ENCODE measurements at places on chromosomes 2 and 18.

DNA sequence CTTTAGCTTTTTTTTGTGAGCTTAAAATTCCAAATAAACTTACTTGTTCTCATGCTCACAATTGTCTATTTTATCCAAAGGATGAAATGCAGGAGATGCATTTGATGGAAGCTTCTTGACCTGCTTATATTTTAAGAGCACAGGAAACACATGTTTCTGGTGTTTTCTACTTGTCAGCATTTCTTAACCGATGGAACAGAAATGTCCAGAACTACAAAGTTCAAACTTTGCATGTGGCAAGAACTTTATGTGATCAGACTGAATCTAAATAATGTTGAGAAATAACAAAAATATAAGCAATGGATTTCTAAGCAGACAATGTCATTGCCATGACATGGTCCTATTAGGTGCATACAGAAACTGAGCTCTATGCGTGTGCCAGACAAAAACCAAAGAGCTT is 9.9 kb upstream of the CTLA4 start:
- H3K27ac ChIP-seq = no peak overlapping the region
- H3K4me1 ChIP-seq = no peaks in the 10 kb centered on the region
- no peak for DNase-seq
- peaks cover 2% of the 10 kb centered on the region for H3K27me3 ChIP-seq

DNA sequence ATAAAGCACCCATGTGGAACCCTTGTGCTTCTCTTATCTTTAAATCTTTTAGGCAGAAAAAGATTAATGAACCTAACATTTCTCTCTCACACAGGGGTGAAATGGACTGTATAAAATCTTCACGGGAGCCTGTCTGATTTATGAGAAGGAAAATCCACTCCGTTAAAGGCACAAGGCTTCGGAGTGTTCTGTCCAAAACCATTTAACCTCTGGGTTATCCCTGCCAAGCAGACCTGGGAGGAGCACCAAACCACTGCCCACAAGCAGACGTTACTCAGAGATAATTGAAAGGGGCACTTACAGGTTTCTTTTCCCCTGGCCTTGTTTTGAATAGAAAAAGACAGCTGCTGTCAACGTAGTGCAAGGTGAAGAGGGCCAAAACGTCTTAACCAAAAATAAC is 184.4 kb upstream of the DOK6 start:
- DNase-seq = no peak
- no peak overlapping the region for H3K4me3 ChIP-seq
- peak overlapping the region; percentile 91 for H3K27ac ChIP-seq
- H3K27me3 ChIP-seq = no peaks in the 10 kb centered on the region
- H3K36me3 ChIP-seq = no peaks in the 10 kb centered on the region

GRCh38 chr2:26072925-26073768 is 39.3 kb downstream of the RAB10 start:
- H3K4me3 ChIP-seq = no peak overlapping the region
- H3K27ac ChIP-seq = peak overlapping the region; percentile 52
- H3K27me3 ChIP-seq = no peaks in the 10 kb centered on the region
- H3K4me1 ChIP-seq = peaks cover 32% of the 10 kb centered on the region
- H3K36me3 ChIP-seq = peaks cover 48% of the 10 kb centered on the region

DNA sequence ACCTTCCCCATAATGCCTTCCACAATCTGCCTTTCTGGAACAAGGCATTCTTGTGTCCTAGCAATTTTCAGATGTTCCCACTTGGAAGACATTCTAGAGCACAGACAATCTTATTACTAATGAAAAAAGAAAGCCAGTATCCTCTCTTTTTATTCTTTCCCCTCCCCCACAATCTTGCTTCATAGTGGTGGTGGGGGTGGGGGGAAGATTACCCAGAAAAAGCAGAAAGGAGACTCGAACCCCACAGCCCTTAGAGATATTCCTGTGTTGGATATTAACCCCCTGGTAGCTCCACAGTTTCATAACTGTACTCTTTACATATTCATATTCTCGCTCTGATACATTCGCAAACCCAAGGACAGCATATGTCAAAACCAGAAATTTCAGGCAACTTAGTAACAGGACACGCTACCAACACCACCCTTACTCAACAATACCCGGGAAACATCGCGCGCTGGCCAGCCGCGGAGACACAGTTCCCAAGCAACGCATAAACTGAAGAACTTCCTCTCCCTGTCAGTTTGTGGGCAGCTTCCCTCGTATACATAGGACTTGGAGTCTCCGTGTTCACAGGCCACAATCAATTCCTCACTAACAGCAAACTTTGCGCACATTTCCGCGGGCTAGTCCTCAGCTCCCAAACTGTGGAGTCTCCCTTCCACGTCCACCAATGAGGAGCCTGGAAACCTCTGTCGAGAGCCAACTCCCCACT is 793 bp downstream of the NR4A2 start:
- DNase-seq = peak; percentile 40
- H3K4me3 ChIP-seq = peak overlapping the region; percentile 89
- no peak overlapping the region for H3K27ac ChIP-seq

GRCh38 chr2:144183727-144184126 is 336.2 kb downstream of the ZEB2 start:
- no peaks in the 10 kb centered on the region for H3K4me1 ChIP-seq
- no peak overlapping the region for H3K4me3 ChIP-seq
- no peaks in the 10 kb centered on the region for H3K27me3 ChIP-seq
- H3K36me3 ChIP-seq = no peaks in the 10 kb centered on the region

- peaks cover 77% of the 10 kb centered on the region for H3K4me1 ChIP-seq
- H3K4me3 ChIP-seq = no peak overlapping the region
- H3K27ac ChIP-seq = peak overlapping the region; percentile 91
- H3K36me3 ChIP-seq = peaks cover 5% of the 10 kb centered on the region
- H3K27me3 ChIP-seq = no peaks in the 10 kb centered on the region
Measured at GRCh38 chr2:108591163-108591562, 56.9 kb downstream of the LIMS1 start.

DNA sequence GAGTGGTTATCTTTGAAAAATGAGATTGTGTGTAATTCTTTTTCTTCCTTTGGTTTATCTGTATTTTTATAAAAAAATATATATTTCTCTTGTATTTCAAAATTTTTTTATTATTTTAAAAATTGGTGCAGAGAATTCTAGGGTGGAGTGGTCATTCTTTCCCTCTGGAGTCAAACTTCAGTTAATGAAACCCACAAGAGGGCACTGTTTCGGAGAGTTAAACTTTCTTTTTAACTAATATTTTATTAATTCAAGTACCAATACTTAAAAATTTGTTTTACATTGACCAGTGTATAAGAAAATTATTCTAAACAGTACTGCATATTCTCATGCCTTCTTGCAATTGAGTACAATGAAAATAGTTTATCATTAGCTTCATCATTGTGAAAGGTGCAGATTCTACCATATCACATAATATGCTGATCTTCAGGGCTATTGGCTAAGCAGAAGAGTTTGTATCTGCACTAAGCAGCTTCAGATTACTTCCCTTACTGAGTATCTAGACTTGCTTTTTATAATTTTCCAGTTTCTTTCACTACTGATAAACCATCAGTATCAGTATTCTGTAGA is 50.1 kb downstream of the HS1BP3 start:
- no peaks in the 10 kb centered on the region for H3K36me3 ChIP-seq
- H3K4me1 ChIP-seq = peaks cover 86% of the 10 kb centered on the region
- H3K27me3 ChIP-seq = peaks cover 4% of the 10 kb centered on the region
- H3K4me3 ChIP-seq = no peak overlapping the region
- H3K27ac ChIP-seq = no peak overlapping the region
- no peak for DNase-seq

DNA sequence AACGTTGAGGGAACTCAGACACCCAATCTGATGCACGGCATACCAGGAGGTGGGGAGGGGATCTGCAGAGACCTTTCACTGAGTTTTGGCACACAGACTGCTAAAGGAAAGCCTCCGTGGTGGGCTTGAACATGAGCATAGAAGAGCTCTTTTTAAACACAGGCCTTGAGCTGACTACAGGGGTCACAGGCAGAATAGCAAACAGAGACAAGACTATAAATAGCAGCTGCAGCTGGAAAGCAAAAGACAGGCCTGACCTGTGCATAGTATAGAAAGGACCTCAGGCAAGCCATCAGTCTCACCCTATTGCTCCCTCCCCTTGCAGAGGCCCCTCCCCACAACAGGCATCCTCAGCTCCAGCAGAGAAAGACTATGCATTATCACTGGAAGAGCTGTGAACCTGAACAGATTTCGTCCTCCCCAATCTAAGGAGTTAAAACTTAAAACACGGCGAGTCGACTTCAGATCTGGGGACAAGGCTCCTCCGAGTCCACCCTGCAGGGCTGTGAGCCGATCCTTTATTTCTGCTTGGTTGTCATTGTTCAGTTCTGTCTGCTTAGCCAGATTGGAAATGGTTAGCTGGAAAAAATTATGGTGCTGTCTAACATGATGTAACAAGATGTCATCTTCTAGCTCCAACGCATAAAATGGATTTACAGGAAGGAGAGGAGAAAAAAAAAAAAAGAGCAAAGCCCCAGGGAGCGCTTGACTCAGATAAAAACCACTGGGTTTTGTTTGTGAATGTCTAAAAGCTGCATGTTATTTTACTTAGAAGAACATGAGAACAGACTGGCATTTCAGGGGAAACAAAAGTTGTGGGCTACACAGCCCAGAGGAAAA is 25.2 kb upstream of the LCLAT1 start:
- H3K4me3 ChIP-seq = peak overlapping the region; percentile 15
- H3K36me3 ChIP-seq = no peaks in the 10 kb centered on the region
- peaks cover 8% of the 10 kb centered on the region for H3K27me3 ChIP-seq
- DNase-seq = peak; percentile 35
- peak overlapping the region; percentile 26 for H3K27ac ChIP-seq

GRCh38 chr2:145652036-145652435 is 1132.1 kb upstream of the ZEB2 start:
- no peaks in the 10 kb centered on the region for H3K36me3 ChIP-seq
- H3K4me1 ChIP-seq = no peaks in the 10 kb centered on the region
- no peak for DNase-seq
- H3K27ac ChIP-seq = no peak overlapping the region
- no peak overlapping the region for H3K4me3 ChIP-seq

DNA sequence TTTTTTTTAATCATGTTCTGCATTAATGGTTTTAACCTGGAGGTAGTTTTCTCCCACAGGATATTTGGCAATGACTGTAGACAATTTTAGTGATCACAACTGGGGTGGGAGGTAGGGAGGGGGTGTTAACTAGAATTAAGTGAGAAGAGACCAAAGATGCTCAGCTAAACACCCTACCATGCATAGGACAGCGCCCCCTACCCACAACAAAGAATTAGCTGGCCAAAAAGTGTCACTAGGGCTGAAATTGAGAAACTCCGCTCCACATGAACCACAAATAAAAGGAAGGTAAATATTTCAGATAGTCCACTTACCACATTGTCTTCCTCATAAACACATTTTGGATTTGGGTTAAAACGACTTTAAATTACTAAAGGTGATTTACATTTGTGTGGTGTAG is 942.6 kb downstream of the SUCLG1 start:
- H3K36me3 ChIP-seq = no peaks in the 10 kb centered on the region
- no peaks in the 10 kb centered on the region for H3K27me3 ChIP-seq
- no peak overlapping the region for H3K27ac ChIP-seq
- DNase-seq = no peak
- no peak overlapping the region for H3K4me3 ChIP-seq

- peaks cover 6% of the 10 kb centered on the region for H3K4me1 ChIP-seq
- peaks cover 5% of the 10 kb centered on the region for H3K27me3 ChIP-seq
- no peaks in the 10 kb centered on the region for H3K36me3 ChIP-seq
Measured at GRCh38 chr2:102635317-102635716, 16.0 kb downstream of the SLC9A2 start.

DNA sequence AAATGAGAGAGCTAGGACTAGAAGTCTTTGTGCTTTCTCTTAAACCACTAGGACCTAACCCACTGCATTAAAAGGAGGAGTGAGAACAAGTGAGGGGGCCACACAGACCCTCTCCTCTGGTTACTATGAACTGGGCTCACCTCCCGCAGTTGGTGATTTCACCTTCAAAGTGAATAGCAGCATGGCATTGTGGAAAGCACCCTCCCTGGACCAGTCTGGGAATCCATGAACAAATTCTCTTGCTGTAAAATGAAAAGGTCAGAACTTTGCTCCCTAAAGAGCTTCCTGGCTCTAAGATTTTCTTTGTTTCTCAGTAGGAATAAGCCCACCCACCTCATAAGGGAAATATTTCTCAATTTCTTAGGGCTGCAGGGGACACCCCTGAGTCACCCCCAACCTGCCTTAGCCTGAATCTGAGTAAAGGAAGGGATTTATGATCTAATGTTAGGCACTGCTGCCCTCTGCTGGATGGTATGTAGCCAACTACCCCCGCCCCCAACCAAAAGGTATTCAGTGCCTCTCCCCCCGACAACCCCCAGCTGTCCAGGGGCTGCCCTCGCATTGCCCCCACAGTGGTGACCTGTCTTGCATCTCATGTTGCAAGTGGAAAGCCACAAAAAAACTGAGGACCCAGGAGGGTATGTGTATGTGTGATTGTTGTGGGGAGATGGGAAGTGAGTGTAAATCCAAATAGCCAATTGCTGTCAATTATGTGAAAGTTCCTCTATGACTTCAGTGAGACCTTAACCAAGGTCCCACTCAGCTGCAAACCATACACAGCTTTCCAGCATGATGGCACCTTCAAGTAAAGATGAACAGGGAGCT is 230.9 kb upstream of the SLC14A2 start:
- H3K27me3 ChIP-seq = peaks cover 6% of the 10 kb centered on the region
- H3K4me1 ChIP-seq = peaks cover 28% of the 10 kb centered on the region
- no peak overlapping the region for H3K4me3 ChIP-seq
- peak; percentile 74 for DNase-seq

DNA sequence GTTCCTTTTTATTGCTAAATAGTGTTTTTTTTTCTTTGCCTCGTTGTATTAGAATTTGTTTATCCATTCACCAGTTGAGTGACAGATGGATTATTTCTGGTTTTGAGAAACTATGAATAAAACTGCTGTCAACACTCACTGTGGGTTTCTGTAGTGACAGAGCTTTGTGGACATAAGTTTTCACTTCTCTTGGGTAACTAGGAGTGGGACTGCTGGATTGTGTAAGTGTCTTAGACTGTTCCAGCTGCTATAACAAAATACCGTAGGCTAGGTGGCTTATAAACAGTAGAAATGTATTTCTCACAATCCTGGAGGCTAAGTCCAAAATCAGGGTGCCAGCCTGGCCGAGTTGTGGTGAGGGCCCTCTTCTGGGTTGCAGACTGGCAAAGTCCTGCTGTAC is 71.9 kb downstream of the TNFRSF11A start:
- H3K27me3 ChIP-seq = peaks cover 2% of the 10 kb centered on the region
- H3K4me3 ChIP-seq = no peak overlapping the region
- H3K4me1 ChIP-seq = peaks cover 11% of the 10 kb centered on the region

DNA sequence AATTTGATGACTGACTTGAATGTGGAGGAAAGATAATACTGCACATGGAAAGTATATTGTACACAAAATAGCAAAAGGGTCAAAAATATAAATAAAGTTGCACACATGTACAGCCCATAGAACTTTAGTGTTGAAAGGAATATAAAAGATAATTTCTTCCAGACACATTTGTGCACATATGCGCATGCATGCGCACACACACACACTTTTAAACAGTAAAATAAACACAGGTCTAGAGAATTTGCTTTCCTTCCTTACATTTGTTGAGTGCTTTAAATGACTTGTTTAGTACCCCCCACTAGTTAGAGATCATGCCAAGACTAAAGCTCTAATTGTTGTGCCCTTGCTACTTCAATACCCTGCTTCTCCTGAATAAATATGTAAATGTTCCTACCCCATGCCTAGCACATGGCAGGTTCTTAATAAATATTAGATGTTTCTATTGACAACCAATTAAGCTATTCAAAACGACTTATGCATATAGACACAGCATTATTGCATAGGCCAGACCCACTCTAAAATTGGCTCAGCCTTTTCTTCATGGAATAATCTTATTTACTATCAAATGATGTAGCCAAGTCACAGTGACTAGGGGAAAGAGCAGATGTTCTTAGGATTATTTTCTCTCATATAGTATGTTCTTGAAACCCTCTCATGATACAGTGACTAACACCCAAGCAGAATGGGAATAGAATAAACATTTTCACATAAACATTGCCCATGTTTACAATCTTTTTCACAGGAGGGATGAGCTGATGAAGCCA is 165.5 kb upstream of the ACVR2A start:
- H3K27me3 ChIP-seq = no peaks in the 10 kb centered on the region
- H3K4me3 ChIP-seq = no peak overlapping the region
- DNase-seq = no peak
- no peaks in the 10 kb centered on the region for H3K36me3 ChIP-seq
